ENCODE measurements at places on chromosomes 6 and 20.

DNA sequence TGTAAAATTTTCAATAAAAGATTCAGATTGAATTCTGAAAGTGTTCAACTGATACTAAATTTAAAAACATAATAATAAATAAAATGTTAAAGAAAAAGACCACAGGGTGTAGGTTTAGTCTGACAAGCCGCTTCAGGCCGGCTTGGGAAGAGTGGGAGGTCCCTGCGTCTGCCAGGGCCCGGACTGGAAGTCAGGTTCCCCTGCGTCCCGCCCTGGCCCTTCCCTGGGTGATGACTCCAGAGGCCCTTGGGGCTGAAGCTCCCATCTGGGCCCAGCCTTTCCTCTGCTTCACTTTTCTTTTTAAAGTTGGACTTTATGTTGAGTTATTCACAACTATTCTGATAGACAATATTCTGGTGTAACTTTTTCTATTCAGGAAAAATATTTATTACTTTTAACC is 93.3 kb downstream of the SMOC2 start:
- no peak for DNase-seq

DNA sequence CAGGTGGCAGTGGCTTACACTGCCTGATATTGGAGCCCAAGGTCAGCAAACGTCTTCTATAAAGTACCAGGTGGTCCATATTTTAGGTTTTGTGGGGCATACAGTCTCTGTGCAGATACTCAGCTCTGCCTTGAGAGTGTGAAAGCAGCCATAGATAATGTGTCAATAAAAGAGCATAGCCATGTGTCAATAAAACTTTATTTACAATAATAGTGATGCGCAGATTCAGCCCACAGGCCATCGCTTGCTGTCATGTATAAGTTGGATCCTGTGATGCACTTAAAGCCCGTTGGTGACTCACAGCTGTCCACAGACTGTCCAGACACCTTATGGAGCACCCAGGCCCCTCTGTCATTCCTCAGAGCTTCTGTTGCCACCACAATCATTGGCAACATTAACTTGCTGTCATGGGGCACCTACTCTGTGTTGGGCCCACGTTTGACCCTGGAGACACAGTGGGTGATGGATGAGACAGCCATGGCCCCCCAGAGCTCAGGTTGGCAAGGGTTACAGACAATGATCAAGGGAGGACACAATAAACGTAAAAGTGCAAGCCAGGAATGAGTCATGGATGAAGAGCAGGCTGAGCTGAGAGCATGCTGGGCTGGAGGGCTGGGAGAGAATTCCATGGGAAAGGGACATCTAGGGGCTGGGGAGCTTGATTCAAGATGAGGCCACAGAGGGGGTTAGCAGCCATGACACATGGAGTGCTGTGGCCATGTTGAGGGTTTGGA is 173.6 kb downstream of the TAF4 start:
- no peak for DNase-seq

GRCh38 chr6:47246551-47246950 is 63.2 kb downstream of the TNFRSF21 start:
- no peak for DNase-seq

DNA sequence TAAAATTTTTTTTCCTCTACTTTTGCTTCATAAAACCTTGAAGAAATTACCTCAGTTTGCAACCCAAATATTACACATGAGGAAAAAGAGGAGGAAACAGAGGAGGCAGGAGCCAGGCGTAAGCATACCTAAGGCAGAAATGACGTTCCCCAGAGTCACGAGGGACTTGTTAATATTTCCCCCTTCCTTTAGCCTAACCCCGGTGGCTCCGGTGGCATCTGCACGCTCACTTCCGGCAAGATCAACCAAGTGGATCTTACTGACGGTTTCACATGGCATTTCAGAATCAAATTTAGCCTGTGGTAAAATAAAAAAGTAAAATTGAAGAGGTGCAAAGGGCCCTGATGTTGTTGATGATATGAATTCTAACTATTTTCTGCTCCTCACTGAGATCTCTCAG is 67.4 kb downstream of the KIF16B start:
- DNase-seq = no peak

DNA sequence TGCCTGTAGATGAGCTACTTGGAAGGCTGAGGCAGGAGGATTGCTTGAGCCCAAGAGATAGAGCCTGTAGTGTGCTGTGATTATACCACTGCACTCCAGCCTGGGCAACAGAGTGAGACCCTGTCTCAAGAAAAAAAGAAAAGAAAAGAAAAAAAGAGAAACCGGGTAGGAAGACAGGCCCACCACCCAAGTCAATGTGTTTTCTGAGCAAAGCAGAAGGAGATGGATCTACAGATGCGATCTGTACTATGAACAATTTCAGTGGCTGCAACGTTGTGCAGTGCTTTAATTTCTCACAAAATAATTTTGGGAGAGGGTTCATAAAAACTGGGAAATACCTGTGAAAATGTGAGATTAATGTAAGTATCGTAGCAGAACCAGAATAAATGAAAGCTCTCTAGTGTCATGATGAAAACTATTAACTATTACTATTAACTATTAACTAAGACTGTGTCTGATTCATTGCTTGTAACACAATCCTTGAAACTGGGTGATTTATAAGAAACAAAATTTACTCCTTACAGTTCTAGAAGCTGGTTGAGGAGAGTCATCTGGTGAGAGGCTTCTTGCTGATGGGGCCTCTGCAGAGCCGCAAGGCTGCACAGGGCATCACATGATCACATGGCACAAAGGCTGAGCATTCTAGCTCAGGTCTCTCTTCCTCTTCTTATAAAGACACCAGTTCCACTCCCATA is 233.1 kb upstream of the ZNF217 start:
- peak; percentile 21 for DNase-seq

DNA sequence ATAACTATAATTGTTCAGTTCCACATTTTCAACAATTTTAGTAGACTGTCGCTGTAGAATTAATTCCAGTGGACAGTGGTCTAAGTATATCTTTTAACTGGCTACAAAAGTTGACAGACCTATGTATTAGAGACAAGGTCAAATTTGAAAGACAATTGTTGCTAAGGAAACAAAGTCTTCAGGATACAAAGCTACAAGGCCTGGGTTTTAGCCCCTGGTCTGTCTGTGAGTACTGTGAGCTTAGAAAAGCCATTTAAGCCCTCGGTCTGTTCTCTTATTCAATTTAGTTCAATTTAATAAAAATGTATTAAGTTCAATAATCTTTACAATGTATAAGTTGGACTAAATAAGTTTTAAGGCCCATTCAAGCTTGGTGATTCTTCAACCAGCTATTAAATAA is 352.5 kb downstream of the HDGFL1 start:
- DNase-seq = no peak

GRCh38 chr6:82032444-82032843 is 215.1 kb downstream of the IBTK start:
- DNase-seq = no peak

GRCh38 chr20:63532449-63532971 is 4.7 kb downstream of the PTK6 start:
- DNase-seq = peak; percentile 12

DNA sequence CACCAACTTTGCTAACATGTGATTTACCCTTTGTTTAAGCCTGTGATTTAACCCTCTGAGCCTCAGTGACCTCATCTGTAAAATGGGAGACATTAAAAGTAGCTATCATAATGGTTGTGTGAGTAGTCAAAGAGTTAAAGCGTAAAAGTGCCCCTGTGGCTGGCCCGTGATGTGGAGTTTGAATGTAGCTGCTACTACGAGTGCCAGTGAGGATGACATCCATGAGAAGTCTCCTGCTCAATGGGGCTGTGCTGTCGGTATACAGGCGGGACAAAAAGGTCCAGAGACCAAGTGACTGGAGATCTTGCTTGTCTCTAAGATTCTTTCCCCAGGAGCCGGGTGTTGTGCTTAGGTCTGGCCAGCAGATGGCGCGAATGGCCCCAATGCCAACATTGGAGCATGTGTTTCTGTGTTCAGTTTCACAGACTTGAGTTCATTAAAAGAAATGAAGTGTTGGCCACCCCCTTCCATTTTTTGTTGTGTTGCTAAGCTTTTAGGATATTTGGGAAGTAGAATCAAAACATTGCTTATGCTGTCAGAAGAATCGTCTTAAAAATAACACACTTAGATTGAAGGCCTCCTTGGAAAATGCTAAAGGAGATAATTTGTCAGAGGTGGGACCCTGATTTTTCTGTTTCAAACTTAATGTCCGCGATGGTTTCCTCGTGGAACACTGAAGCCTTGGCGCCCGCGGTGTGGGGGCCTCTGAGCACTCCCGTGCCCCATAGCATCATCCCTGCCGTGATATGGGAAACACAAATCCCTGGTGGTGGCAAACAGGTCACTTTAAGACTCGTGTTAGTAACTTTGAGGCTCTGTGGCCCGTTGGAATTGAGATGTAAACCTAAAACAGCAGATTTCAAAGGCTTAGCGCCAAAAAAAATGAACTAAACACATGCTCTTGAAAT is 9.3 kb upstream of the RBM38 start:
- peak; percentile 71 for DNase-seq

- DNase-seq = no peak
Measured at GRCh38 chr6:41732149-41732548, 3.3 kb downstream of the TFEB start.

GRCh38 chr6:136201732-136202131 is 48.4 kb downstream of the MTFR2 start:
- no peak for DNase-seq

GRCh38 chr20:1790386-1790785 is 104.8 kb upstream of the SIRPA start:
- no peak for DNase-seq

DNA sequence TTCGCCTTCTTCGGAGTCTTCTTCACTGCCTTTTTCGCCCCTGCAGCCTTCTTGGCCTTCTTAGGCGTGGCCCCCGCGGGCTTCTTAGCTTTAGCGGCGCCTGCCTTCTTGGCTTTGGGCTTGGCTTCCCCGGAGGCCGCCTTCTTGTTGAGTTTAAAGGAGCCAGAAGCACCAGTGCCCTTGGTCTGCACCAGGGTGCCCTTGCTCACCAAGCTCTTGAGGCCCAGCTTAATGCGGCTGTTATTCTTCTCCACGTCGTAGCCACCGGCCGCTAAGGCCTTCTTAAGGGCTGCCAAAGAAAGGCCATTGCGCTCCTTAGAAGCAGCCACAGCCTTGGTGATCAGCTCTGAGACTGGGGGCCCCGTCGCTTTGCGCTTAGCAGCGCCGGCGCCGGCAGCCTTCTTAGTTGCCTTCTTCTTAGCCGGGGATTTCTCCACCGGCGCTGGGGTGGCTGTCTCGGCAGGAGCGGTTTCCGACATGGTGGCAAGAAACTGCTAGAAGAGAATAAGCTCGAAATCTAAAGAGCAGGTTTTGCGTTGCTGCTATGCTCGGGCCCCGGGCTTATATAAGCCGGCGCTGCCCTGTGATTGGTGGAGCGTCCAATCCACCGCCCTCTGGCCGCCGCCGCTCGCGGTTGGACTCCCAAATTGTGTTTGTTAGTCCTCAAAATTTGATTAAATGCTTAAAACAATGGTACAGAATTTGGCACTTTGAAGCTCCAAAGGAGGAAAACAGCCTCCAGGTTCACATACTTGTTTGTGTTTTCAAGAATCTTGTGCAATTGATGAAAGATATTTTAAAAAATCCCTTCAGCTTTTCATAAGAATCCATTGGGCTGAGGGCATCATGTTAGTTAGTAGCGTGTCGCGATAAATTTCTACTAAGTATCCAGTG is 44.9 kb downstream of the OR2B2 start:
- peak; percentile 51 for DNase-seq

GRCh38 chr20:59912609-59913008 is 20.8 kb downstream of the SYCP2 start:
- DNase-seq = no peak

- DNase-seq = no peak
Measured at GRCh38 chr20:57618764-57619050, 1.5 kb downstream of the ZBP1 start.

GRCh38 chr6:37288247-37288646 is 30.3 kb upstream of the TMEM217 start:
- DNase-seq = no peak

GRCh38 chr6:56845032-56845431 is 109.9 kb upstream of the BEND6 start:
- no peak for DNase-seq

GRCh38 chr6:73580247-73581149 is 59.7 kb upstream of the EEF1A1 start:
- peak; percentile 54 for DNase-seq

DNA sequence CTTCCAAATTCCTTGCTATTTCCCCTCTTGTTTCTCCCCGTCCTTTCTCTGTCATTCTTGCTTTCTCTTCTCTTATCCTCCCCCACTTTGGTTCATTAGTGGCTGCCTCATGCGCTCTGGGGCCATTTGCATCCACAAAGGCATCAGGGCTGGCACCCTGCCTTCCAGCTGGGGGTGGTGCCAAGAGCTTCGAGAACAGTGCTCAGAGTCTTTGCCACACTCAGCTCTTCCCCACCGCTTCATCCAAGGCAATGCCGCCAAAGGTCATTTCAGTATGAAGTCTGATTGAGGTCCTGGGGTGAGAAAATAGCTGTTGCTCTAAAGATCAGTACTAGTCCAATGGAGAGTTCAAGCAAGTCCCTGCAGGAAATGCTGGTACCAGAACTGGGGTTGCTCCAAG is 22.7 kb downstream of the OLIG3 start:
- DNase-seq = no peak

- no peak for DNase-seq
Measured at GRCh38 chr20:18748987-18749386, 64.6 kb upstream of the SCP2D1 start.

- DNase-seq = peak; percentile 70
Measured at GRCh38 chr20:4813863-4814695, 92.4 kb downstream of the PRND start.

DNA sequence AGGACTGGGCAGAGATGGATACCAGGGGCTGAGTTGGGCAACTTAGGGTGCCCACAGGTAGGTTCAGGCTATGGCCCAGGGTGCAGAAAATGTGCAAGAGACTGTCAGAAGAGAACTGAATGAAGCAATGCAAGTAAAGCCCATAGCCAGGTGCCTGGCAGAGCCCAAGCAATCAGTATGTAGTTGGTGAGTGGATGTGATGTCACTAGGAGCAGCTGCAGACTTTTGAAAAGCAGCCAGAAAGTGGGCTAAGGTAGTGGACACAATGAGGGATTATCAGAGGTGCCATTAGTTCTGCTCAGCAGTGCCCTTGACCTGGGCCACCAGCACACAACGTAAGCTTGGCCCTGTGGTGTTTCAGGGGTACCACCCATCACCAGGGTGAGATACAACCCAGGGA is 135.3 kb downstream of the SOBP start:
- DNase-seq = no peak

Data from activated B cell treated with CpG ODN at 0.5 μM for 24 hours (primary cell).